ENCODE measurements at places on chromosomes 7 and 10.

GRCh38 chr10:32618482-32618881 lies 172.5 kb downstream of the CCDC7 start:
- no peak for DNase-seq

DNA sequence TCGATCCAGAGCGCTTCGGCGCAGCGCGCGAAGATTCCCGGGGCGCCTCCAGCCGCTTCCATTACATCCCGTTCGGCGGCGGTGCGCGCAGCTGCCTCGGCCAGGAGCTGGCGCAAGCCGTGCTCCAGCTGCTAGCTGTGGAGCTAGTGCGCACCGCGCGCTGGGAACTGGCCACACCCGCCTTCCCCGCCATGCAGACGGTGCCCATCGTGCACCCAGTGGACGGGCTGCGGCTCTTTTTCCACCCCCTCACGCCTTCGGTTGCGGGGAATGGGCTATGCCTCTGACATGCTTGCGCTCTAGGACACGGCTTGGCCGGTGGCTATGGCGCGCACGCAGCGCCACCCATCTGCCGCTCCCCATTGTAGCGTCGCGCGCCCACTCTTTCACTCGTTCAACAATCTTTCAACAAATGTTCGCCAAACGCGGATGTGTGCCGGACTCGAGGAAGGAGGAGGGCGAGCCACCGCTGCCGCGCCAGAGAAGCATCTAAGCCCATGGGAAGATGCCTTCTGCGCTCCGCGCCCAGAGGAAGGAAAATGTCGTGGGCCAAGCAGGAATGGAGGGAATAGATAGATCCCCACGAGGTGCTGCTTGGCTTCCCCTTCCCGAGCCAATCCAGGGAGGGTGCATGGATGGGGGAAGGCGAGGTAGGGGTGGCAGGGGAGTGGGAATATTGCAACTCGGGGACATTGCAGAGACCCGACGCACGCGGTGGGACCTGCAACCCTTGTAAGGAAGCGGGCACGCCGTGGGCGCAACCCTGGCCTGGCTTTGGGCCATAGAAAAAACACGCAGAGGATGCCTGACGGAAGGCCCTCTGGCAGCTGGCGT lies 5.1 kb upstream of the CYP26A1 start:
- no peak for DNase-seq

- DNase-seq = no peak
Observed at GRCh38 chr10:104333032-104333727, 5.1 kb downstream of the ITPRIP start.

GRCh38 chr10:89302625-89303024 lies 779 bp downstream of the IFIT2 start:
- no peak for DNase-seq

DNA sequence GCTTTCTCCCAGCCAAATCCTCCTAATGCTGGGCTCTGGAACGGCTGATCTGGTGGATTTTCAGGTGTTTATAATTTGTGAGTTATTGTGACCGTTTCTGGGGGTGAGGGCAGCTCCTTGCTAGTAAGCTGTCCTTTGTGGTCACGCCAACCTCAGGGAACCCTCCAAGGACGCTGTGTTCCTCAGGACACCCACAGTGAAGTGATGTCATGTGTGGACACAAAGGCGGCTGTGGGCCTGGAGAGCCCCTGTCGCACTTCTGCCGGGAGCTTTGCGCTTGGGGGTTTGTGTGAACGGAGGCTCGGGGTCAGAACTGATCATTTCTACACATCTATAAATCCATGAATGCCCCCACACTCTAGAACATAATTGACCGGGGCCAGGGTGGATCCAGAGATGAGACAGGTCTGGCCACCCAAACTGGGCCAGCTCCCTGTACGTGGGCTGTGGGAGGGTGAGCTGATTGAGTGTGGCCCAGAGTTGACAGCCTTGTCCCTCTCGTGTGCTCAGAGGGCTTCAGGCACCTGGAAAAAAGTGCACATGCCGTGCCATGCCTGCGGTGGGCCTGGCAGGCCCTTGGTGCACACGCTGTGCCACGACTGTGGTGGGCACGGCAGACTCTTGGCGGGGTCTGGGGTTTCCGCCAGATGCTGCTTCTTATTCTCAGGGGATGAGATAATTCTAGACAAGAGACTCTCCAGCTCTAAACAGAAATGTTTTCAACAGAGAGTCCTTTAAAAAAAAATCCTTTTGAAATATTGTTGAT lies 130.2 kb downstream of the VIPR2 start:
- no peak for DNase-seq

DNA sequence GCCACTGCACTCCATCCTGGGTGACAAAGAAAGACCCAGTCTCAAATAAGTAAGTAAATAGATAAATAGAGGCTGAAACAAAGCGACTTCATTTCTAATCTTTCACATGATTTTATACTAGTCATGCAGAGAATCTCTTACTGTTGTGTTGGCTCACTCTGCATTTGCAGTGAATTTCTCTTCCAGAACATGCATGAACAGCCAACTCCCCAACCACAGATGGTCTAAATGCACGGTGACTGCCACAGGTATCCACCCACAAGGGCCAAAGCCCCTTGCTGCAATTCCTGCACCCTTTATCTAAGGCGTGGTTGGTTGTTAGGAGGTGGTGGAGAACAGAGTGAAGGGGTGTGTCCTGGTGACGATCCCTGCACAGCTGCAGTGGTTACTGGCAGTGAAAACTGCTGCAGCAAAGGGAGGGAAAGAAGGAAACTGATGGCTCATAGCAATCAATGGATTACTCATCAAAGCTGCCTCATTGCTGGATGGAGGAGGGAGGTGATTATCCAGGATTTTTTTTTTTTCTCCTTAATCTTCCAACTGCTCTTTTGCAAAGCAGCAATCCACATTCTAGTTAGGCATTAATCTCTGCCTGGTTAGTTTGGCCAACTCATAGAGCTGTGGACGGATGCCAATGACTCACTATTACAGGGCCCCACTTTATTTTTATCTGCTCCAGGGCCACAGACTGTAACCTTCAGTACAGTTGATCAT lies 50.6 kb downstream of the PRTFDC1 start:
- no peak for DNase-seq

- no peak for DNase-seq
Observed at GRCh38 chr10:131099028-131099726, 212.3 kb downstream of the TCERG1L start.

DNA sequence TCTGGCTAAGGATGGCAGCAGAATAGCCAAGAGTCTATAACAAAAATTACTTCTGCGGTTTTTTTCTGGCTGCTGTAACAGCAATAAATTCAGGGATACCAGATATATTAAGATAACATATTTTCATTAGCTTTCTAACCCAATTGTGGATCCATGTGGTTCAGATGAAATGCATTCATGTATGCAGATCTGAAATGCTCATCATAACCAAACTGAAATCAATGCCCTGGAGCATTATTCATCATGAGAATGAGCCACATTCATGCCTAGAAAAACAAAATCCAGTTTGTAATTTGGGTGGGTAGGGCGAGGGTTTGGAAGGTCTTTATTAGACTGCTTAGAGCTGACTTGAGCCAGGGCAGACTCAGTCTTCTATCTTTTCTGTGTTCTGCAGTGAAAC lies 69.8 kb upstream of the SEMA3A start:
- DNase-seq = no peak

DNA sequence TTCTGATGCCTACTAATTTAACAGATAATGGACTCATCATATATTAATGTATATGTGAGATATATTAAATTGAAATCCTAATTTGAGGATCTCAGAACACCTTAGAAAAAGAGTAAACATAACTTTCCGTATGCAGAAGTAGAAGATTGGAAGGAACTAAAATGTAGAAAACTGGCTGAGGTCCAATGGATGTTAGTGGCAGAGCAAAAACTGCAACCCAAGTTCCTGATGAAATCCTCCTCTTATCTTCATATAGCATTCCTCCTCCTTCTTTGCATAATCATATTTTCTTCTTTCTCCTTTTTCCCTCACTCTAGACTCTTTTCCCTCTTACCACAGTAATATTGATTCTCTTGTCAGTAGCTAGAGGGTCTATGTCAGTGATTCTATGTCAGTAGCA lies 6.0 kb downstream of the INA start:
- DNase-seq = no peak

DNA sequence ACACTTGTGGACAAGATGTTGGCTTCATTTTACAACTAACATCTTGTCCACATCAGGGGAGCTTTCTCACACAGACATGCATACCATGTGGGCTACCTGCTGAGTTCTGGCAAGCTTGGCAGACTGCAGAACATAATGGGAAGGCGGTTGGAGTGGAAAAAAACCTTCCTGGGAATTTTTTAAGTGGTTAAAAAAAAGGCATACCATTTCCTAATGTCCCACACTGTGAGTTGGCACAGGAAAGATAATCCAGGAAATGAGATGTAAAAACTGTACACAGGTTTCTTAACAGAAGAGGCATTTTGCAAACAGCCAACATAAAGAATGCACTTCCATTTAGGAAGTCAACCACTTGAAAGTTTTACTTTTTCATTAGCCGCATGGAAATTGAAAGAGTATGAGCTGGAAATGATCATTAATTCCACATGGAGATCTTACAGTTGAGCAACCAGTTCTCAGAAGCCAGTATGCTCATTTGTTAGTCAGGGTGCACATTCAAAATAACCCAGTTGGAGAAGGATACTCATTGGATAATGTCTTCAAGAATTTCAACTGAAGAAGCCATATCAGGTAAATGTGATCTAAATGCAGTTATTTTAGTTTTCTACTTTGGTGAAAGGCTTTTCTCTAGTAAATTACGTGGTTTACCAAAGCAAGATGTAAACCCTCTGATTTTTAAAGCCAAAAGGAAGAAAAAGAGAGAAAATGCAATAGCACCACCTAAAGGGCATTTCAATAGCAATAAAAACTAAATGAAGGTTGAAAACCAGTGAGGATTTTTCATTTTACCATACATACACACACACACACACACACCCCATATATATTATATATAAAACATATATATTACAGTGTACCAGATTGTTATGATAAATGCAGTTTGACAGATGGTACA lies 194.0 kb downstream of the TAX1BP1 start:
- DNase-seq = no peak

- no peak for DNase-seq
Observed at GRCh38 chr7:15621468-15621867, 59.7 kb upstream of the AGMO start.

DNA sequence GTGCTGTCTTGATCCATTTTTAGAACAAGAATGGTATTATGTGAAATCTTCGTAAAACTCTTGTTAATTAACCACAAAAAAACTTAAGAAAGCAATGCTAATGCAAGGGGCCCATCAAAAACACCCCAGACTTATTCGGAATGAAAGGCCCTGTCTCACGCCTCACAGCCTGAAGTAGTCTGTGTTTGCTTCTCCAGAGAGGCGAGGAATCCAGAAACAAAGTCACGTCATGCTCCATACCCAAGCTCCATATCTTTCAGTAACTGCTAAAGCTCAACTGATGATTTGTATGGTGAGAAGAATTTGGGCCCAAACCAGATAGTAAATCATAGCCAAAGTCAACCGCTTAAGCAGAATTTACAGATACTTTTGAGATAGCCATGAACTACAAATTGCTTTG lies 155.4 kb downstream of the ATE1 start:
- no peak for DNase-seq

DNA sequence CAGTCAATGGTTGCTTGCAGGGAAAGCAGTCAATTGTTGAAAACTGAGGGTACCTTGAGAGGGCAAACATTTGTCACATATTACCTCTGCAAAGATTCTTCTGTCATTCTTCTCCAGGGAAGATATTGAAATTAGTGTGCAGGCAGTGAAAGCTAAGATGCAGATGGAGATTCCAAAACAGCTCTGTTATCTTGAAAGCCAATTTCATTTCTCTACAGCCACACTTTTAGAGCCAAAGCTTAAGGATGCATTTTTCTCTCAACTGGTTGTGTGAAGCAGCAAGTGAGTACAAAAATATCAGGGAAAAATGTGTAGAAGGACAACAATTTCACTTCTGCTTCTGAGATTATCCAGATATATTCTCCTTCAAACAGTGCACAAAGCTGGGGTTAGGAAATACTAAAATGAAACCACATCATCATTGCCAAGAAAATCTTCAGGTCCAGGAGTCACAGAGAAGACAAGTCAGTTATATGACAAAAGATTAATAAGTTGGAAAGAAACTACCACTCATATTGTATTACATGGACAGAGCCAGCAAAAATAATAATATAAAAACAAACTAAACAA lies 16.3 kb downstream of the SGMS1 start:
- no peak for DNase-seq

- DNase-seq = no peak
Observed at GRCh38 chr7:65475040-65475726, 101.5 kb downstream of the ZNF92 start.

DNA sequence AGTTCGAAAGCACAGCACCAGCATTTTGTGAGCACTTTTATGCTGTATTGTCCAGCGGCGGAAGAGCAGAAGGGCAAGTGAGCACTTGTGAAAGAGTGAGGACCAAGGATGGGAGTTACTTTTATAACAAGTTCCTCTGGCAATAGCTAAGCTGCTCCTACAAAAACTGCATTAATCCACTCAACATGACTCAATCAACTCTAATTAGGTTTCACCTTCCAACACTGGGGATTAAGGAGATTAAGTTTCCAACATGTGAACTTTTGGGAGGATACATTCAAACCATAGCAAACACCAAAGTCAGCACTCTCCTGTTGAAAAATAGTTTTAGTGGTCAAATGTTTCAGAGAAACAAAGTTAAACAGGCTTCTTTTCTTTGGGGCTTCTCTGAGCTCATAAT lies 844.5 kb downstream of the REEP3 start:
- no peak for DNase-seq

- no peak for DNase-seq
Observed at GRCh38 chr7:96151889-96152288, 170.0 kb downstream of the SLC25A13 start.

- no peak for DNase-seq
Observed at GRCh38 chr7:101171442-101171837, 6.1 kb upstream of the VGF start.

Measured in stimulated activated CD4-positive, alpha-beta T cell treated with anti-CD3 and anti-CD28 coated beads, Interleukin-4, amount 100 ng/mL, for 48 hours (primary cell).